ENCODE measurements at places on chromosomes 3 and 15.

DNA sequence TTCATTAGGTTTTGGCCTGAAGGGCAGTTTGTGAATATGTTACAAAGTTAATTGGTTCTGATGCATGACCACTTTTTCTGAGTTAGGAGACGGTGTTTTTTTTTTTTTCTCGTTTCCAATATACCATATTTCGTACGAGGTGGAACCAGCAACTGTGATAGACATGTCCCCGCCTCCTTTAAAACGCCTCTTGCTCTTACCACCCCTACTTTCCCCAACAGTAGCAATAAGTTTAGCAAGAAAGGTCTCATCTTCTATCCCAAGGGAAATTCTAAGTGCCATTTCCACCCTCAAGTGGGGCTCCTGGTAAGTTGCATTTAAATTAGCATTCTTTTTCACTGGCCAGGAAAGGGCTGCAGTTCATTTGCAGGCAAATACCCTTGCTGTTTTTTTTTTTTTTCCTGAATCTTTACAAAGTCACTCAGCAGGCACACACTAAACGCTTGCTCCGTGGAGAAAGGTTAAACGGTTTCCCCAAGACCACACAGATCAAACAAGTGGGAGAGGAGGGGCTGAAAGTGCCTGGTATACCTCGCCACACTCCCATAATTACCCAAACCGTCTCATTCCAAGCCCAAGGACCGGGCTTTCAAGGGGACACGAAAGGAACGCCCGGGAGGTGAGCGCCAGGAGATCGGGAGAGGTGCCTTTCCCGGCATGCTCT lies 39.5 kb upstream of the MGA start:
- no peak for DNase-seq

GRCh38 chr3:10600296-10600714 lies 94.9 kb upstream of the ATP2B2 start:
- no peak for DNase-seq

GRCh38 chr3:99895131-99895696 lies 77.6 kb downstream of the CMSS1 start:
- DNase-seq, result no peak

DNA sequence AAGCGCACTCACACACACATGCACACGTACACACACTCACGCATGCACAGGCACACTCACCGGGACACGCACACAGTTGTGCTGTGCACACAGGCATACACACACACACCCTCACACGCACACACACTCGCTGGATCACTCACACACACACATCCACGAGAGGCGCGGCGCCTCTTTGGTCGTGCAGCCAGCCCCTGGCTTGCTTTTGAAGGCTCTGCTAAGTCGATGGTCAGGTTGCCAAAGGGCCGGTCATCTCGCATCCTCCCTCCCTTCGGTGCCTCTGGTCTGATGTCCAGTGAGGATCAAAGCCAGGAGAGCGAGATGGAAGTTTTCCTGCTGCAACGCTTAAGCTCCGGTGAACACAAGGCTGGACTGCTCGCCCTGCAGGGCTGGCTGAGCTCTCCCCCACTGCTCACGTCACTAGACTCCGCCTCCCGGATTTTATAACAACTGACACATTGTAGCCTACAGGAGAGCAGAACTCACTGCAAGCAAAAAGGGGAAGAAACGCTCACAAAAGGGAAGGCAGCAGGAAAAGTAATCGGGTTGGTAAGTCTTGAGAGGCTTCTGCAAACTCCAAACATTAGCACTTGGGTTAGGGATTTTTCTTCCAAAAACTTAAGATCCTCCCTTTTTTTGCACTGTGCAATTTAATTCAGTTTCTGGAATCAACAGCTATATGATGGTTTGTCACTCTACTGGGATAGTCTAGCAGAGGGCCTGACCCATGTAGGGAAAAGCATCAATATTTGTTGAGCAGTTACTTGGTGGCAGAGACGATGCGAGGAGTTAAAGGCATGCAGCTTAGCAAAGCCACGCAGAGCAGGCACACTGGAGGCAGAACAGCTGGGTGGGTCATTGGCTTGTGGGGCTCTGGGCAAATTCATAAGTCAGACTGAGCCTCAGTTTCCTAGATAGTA lies at the start of gene SRGAP3:
TSS of gene SRGAP3 (minus strand) at position 374 of the 920 bp plus-strand sequence. CDS start 695 bp downstream, outside the sequence.
- DNase-seq, result no peak

- DNase-seq, result no peak
These were observed 2.6 kb upstream of the WWTR1 start for GRCh38 chr3:149660462-149660861.

All from cortex of kidney (tissue), 1 donor.